ENCODE measurements at places on chromosomes 7 and 10.

DNA sequence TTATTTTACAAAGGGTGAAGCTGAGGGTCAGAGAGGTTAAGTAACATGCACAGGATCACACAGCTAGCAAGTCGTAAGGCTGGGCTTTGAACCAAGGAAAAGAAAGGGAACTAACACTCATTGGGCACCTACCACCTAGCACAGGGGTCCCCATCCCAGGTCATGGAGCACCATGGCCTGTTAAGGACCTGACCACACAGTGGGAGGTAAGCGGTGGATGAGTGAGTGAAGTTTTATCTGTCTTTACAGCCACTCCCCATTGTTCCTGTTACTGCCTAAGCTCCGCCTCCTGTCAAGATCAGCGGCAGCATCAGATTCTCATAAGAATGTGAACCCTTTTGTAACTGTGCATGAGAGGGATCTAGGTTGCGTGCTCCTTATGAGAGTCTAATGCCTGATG is 222.8 kb downstream of the RAB11FIP2 start:
- DNase-seq = no peak

DNA sequence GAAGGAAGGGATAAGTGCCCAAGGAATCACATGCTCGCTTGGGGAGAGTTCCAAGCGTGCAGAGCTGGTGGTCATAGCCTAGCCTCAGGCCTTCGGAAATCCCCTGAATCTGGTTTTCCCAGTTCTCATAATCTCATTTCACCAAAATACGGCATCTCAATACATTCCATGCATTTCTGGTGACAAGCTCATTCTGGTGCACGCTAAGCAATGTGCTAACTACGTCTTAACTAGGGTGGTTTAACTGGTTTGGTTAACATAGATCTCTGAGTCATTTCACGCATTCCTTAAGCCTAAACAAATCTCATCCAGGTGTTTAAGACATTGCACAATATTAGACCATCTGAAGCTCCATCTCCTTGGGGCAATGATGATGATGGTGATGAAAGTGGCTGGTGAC is 72.9 kb upstream of the STEAP1B start:
- DNase-seq = peak; percentile 38

DNA sequence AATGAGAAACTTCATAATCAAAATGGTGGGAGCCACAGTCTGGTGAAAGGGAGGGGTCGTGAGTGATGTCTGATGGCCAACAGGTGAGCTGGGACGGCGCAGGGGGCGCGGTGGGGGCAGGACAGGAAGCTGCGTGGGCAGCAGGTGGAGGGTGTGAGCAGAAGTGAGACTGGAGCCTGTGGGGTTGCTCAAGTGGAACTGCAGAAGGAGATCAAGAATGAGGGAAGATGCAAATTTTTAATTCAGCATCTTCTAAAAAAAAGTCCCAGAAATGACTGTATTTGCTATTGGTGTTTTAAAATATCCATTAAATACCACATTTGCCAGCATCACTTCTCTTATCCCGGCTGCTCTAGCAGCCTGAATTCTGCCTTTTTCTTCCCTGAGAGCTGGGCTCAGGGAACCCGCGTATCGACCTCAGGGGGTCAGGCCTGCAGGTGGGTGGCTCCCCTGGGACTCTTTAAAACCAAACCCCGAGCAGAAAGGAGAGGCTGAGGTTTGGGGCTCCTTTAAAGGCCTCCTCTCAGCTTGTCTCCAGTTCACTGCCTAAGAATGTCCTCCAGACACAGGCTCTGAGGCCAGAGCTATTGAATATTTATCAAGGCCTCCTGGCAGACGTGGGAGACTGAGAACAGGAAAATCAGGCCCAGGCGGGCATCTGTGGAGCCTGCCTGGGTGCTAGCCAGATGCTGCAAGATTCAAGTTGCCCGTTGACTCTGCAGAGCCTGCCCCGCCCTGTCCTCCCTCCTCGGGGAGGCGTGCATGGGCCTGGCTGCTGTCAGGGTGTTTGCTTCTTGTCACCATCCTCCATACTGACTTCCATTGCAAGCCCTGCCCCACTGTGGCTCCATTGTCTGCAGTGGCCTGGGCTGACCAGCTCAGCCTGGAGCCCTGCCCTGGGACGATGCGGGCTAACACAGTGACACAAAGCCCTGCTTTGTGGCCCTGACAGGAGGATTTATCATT is 53.9 kb downstream of the SYPL1 start:
- DNase-seq = no peak

DNA sequence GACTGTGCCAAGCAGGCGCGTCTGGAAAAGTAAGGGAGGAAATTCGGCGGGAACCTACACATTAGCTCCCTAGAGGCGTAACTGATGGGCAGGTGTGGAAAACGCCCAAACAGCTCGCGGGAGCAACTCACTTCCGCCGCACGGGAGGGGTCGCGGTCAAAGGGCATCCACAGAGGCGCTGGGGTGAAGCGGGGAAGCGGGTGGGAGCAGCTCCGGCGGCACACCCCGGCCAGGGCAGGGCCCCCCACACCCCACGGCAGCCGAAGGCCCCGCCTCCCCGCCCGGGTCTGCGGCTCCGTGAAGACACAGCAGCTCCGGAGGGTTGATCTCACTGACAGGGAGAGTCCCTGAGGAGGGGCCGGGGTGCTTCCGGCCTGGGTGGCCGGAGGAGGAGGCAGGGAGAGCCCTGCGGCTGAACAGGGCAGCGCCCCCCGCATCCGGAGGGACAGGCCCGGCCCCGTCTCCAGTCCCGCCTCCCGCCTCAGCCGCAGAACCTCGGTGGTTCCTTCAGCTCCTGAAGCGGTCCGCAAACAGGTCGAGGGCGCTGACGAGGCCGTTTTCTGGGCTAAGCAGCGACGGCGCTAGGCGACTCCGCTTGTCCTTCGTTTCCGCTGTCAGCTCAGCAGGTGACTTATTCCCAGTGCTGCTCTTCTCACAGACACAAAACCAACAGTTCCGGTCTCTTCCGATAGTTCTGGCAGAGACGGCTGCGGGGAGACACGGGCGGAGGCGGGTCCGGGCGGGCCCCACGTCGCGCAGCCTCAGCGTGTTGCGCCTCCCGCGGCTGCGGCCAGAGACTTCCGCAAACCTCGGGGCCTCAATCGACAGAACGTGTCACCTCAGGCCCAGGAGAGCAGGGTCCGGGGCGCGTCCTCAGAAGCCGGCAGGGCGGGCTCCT is 276.1 kb downstream of the DNAJB6 start:
- DNase-seq = no peak

- peak; percentile 29 for DNase-seq
Measured at GRCh38 chr7:104137971-104138370, 69.8 kb downstream of the ORC5 start.

DNA sequence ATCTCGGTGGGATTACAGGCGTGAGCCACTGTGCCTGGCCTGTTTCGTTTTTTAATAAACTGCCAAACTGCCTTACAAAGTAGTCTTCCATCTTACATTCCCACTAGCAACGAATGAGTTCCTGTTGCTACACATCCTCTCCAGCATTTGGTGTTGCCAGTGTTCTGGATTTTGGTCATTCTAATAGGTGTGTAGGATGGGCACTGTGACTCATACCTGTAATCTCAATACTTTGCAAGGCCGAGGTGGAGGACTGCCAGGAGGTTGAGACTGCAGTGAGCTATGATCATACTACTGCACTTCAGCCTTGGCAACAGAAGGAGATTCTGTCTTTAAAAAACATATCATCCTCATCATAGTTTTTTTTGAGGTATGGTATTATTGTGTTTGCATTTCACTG is 21.4 kb upstream of the RSBN1L start:
- no peak for DNase-seq

GRCh38 chr7:26508917-26509316 is 217.3 kb downstream of the SNX10 start:
- DNase-seq = no peak

GRCh38 chr7:3495954-3496353 is 194.9 kb downstream of the SDK1 start:
- no peak for DNase-seq

- DNase-seq = no peak
Measured at GRCh38 chr10:78381107-78381506, 347.4 kb downstream of the RPS24 start.

- DNase-seq = no peak
Measured at GRCh38 chr10:47359101-47359500, 10.9 kb downstream of the RBP3 start.

GRCh38 chr7:32316839-32317238 is 173.3 kb downstream of the LSM5 start:
- DNase-seq = no peak

GRCh38 chr7:139566736-139567646 is 43.5 kb downstream of the CLEC2L start:
- DNase-seq = no peak

- no peak for DNase-seq
Measured at GRCh38 chr7:96004578-96004977, 232.2 kb downstream of the DYNC1I1 start.

DNA sequence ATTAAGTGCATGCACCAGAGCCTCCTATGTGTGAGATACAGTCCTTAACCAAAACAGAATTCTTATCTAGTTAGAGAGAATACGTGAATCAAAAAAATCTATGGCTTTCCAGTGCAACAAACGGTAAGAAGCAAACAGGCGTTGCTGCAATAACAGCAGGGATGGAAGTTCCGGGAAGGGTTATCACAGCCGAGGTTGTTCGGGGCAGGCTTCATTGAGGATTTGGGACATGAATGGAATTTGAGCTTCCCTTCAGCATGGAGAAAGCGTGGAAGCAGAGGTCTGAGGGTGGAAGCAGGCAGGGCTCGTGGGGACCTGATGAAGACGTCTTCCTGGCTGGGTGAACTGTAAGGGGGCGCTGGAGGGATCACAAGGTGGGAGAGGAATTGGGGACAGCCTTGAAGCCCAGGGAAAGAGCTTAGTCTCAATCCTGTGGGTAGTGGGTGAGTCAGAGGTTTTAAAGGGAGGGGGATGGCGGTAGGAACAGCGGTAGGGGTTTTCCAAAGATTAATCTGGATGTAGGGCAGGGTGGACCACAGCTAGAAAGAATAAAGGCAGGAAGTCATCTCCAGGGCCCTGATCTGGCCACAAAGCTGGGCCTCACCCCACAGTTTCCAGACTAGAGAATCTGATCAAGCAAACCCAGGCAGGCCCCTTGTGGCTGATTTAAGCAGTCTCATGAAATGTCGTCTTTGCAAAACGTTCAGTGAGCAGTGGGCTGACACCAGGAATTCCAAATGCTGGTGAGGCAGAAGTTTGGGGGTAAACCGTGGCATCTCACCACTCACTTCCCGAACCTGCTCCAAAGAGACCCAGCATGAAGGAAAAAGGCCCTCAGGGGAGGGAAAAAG is 65.1 kb downstream of the CALML3 start:
- DNase-seq = no peak

DNA sequence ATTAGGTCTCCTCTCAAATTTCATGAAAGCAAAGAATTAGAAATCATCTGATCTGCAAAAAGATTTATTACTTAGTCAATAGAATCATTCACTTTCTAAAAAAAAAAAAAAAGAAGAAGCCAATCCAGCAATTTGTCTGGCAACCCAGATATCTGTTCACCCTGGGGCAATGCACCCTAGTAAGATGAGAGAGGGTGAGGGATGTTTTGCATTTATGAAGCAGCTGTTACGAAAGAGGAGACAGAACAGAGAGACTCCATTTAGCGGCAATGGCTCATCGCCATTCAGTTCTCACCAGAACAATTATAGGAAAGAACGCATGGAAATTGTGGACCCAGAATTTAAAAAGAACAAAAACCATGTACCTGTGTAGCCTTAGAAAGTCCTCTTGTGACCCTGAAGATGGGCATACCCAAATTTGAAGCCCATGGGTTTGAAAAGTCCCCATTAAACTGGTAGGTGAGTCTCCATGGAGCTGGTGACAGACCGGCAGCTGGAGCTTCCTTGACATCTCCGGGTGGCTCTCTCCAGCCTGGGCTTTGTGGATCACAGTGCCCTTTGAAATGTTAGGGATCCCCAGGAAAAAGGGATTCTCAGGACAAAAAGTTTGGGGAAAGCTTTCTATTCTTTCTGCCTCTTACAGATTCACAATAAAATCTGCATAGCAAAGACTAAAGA is 45.5 kb upstream of the CCDC3 start:
- DNase-seq = no peak

- no peak for DNase-seq
Measured at GRCh38 chr7:98105942-98106544, 619 bp upstream of the LMTK2 start.

DNA sequence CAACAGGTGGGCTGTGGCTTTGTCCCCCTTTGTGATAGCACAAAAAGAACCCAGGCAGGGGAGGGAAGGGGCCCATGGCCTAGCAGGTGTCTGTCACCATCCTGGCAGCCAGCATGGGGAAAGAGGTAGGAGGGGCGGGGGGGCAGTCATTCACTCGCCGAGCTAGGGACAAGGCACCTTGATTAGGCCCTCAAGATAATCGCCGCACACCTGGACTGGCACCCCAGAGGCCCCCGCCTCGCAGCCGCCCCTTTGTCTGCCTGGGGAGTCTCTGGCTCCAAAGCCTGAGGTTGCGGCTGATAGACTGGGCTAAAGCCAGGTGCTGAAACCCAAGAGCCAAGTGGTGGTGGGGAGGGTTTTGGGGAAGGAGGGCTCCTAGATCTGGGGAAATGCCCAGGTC is 151.2 kb upstream of the PCBD1 start:
- DNase-seq = no peak

DNA sequence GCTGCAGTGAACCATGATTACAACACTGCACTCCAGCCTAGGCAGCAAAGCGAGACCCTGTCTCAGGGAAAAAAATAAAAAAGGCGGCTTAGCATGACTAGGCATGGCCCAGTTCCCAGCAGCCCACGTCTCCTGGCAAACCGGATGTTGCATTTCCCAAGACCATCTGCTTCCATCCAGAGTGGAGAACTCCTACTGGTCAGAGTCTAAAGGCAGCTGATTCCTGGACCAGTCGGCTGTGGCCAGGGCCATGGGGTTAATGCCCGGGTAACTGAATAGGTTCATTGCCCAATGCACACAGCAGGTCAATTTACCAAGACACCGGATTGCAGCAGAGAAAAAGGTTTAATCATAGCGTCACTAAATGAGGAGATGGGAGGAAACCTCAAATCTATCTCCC is 133.1 kb downstream of the MYL10 start:
- no peak for DNase-seq

DNA sequence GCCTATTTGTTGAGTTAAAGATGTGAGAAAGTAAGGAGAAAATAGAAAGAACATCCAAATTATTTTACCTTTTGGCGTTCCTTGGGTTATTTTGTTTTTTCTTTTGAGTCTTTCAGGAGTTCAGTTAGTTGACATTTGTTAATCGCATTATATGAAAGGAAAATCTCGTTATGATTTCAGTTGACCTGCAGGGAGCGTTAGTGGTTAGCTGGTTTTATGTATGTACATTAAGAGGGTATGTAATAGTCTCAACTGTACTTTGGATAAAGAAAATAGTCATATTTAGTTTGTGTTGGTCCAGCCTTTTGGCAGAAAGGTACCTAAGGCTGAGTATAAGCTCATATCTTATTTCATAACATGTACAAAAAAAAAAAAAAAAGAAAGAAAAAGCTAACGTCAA is 4.0 kb downstream of the BMPER start:
- DNase-seq = no peak

DNA sequence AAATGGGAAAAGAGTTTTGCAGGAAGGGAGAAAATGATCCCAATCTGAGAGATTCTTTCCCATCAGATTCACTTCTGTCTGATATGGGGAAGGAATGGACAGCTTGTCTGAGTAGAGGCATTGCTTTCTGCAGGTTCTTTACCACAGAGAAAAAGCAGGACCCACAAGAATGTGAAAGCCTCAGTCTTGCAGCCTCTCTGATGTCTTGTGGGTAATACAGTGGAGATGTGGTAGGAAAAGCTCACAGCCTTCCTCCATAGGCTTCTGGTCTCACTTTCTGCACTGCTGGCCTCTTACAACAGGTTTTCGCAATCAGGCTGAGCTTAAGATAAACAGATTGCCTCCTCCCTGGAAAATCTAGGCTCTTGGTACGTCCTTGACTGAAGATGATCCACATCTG is 551 bp downstream of the IFIT1 start:
- peak; percentile 75 for DNase-seq
